Stimulated activated CD4-positive, alpha-beta T cell treated with anti-CD3 and anti-CD28 coated beads, Interleukin-2, amount 100 ng/mL, for 24 hours (primary cell): ENCODE measurements at places on chromosomes 12 and 14.
A peak's percentile ranks its signal among the peaks of the same experiment; 100 is the strongest.

DNA sequence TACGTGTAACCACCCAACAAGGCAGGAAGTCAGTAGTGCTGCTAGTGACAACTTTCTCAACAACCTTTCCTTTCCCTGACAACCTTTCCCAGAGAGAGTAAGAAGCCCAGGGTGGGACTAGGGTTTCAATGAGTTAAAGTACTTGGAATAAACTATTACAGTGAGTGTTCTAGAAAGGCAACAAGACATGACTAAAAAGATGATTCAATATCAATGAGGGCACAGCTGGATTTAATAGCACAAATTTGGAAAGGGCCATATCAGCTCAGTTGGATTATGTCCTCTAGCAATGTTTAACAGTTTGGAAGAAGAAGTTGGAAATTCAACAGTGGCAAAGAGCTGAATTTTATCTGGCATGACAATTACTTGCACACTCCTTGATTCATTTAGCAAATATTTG, 90.4 kb upstream of the GRIN2B start:
- no peak for DNase-seq

- DNase-seq, result no peak
These were observed 18.8 kb downstream of the TNFAIP2 start for GRCh38 chr14:103142026-103142425.

GRCh38 chr12:7361265-7361664, 57.4 kb downstream of the ACSM4 start:
- no peak for DNase-seq

GRCh38 chr14:27236601-27237000, 638.8 kb upstream of the NOVA1 start:
- no peak for DNase-seq

- no peak for DNase-seq
These were observed 4.5 kb downstream of the USP30 start for GRCh38 chr12:109056891-109057290.

- DNase-seq, result no peak
These were observed 65.0 kb upstream of the ASPG start for GRCh38 chr14:104020471-104020870.

DNA sequence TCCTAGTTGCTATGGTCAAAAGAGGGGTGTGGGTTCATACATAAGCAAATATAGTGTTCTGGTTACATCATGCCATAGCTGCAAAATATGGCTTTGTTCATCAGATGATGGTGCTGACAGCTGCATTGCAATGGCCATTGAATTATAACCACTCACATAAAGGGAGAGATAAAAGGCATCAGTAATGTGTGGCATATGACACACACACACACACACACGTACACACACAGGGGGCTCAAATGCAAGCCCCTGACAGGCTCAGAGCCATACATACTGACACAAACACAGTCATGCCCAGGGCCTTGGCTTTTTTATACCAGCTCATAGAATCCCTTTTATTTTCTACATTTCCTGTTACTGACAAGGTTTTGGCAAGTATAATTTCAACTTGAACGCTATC, 698.9 kb downstream of the BCL11B start:
- DNase-seq, result no peak

GRCh38 chr14:68333262-68333661, 459.6 kb downstream of the ZFP36L1 start:
- DNase-seq, result no peak

GRCh38 chr12:26277506-26278246, 82.3 kb downstream of the SSPN start:
- DNase-seq, result no peak

- peak; percentile 22 for DNase-seq
These were observed 6.4 kb upstream of the RABGGTA start for GRCh38 chr14:24277606-24278321.

- DNase-seq, result no peak
These were observed 214.2 kb downstream of the CACNA1C start for GRCh38 chr12:2266666-2267620.

GRCh38 chr12:124770728-124771127, 92.9 kb downstream of the SCARB1 start:
- DNase-seq, result no peak

DNA sequence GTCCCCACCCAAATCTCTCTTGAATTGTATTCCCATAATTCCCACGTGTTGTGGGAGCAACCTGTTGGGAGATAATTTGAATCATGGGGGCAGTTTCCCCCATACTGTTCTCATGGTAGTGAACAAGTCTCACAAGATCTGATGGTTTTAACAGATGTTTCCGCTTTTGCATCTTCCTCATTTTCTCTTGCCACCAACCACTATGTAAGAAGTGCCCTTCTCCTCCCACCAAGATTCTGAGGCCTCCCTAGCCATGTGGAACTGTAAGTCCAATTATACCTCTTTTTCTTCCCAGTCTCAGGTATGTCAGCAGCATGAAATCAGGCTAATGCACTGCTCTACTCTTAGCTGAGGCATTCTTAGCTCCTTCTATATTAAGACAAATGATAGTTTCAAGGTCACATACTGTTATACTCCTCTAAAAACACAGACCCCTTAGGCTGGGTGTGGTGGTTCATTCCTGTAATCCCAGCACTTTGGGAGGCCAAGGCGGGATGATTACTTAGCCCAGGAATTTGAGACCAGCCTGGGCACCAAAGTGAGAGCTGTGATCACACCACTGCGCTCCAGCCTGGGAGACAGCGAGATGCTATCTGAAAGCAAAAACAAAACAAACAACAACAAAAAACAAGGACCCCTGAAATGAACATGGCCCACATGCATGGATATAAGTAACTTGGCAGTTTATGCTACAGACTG, 3.6 kb downstream of the SCAF11 start:
- no peak for DNase-seq

GRCh38 chr14:55777877-55778276, 197.9 kb downstream of the KTN1 start:
- no peak for DNase-seq

GRCh38 chr12:127273626-127274025, 993.3 kb upstream of the TMEM132C start:
- DNase-seq, result no peak

- peak; percentile 83 for DNase-seq
These were observed 44.7 kb upstream of the FBRSL1 start for GRCh38 chr12:132444957-132445883.

- DNase-seq, result no peak
These were observed 6.1 kb downstream of the HOXC5 start for GRCh38 chr12:54038871-54039414.

DNA sequence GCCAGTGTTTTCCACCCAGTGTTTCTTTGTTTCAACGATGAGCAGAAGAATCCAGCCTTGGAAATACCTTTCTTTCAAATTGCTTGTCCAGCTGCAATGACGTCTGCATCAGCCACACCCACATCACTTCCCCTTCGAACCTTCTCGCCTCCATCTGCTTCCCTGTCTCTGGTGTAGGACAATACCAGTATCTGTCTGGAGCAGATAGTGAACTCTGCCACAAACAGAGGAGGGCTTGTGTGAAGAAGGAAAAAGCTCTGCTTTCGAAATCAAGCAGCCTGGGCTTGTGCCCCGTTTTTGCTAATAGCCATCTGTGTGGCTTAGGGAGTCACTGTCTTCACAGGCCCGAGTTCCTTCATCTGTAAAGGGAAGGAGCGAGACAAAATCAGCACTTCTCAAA, 415.4 kb downstream of the ZFP36L1 start:
- DNase-seq, result no peak

GRCh38 chr14:96069421-96069820, 30.3 kb downstream of the C14orf132 start:
- no peak for DNase-seq

DNA sequence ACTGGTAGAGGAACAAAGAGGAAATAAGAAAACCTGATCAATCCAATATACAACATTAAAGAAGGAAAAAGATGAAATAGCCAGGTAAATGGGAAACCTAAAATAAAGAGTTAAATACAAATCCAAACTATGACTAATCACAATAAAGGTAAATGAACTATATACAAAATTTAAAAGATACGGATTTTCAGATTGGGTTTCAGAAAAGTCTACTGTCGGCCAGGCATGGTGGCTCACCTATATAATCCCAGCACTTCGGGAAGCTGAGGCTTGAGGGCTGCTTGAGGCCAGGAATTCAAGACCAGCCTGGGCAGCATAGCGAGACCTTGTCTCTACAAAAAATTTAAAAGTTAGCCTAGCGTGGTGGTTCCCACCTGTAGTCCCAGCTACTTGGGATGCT, 39.9 kb upstream of the CHGA start:
- no peak for DNase-seq

GRCh38 chr14:100033347-100034075, 31.7 kb upstream of the EVL start:
- DNase-seq, result no peak

DNA sequence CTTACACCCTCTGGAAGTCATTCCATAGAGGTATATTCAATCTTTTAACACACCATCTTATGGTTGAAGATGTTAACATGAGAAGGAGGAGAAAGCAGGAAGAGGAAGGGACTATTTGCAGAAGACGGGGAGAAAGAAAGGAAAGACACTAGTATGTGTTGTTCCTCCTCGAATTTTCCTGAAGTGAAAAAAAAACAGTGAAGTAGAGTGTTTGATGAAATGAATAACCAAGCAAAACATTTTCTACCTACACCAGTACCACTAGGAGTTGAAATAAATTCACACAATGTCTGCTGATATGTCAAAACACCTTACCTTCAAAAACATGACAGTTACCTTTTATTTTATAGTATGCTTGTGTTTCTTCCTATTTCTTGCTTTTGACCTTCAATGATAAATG, 1.4 kb upstream of the CNOT2 start:
- DNase-seq, result no peak

GRCh38 chr14:79137045-79137430, 966.9 kb downstream of the NRXN3 start:
- DNase-seq, result no peak

- no peak for DNase-seq
These were observed 257.3 kb upstream of the LRFN5 start for GRCh38 chr14:41349289-41349910.

- DNase-seq, result no peak
These were observed 35.2 kb upstream of the LHX5 start for GRCh38 chr12:113506867-113507266.

- DNase-seq, result no peak
These were observed 215.4 kb upstream of the PRICKLE1 start for GRCh38 chr12:42804928-42805327.

GRCh38 chr14:75835156-75835725, 146.6 kb downstream of the TGFB3 start:
- no peak for DNase-seq

GRCh38 chr12:60308366-60308991, 712.6 kb downstream of the SLC16A7 start:
- DNase-seq, result no peak

- no peak for DNase-seq
These were observed 267.7 kb upstream of the G2E3 start for GRCh38 chr14:30291216-30291615.

- DNase-seq, result no peak
These were observed 27.6 kb downstream of the ETFBKMT start for GRCh38 chr12:31687101-31687527.

- DNase-seq, result no peak
These were observed 25.3 kb upstream of the TMEM106C start for GRCh38 chr12:47938093-47938492.

DNA sequence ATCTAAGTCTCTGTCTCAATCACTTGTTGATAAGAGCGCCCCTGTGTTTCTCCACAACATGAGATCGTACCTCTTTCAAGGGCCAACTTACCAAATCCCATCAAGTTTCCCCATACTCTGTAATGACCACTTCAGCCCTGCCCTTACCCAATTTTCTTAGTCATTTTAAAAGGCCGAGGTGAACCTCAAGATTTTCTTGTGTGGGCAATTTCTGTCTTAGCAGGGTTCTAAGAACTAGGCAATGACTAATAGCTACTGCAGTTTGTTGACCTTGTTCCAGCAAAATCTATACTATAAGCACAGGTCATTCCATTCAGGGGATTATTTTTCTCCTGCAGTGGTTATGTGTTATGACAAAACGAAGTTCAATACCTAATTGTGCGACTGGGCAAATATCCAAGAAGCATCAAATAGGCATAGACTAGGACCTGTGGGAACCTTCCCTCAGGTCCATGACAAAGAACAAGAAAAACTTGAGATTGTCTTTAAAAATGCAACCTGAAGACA, 359.8 kb downstream of the PCNX1 start:
- DNase-seq, result no peak

DNA sequence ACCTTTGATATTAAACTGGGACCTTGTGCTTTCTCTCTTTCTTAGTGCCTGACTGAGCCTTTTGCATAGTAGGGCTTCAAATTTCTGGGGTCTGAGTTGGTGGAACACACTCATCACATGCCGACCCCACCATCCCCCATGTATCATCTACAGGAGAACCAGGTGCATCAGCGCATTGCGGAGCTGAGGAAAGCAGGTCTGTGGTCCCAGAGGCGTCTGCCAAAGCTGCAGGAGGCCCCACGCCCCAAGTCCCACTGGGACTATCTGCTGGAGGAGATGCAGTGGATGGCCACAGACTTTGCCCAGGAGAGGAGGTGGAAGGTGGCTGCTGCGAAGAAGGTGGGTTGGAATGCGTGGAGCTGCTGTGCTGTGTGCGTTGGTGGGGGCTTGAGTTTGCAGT, 37.8 kb downstream of the EP400 start:
- DNase-seq, result no peak

DNA sequence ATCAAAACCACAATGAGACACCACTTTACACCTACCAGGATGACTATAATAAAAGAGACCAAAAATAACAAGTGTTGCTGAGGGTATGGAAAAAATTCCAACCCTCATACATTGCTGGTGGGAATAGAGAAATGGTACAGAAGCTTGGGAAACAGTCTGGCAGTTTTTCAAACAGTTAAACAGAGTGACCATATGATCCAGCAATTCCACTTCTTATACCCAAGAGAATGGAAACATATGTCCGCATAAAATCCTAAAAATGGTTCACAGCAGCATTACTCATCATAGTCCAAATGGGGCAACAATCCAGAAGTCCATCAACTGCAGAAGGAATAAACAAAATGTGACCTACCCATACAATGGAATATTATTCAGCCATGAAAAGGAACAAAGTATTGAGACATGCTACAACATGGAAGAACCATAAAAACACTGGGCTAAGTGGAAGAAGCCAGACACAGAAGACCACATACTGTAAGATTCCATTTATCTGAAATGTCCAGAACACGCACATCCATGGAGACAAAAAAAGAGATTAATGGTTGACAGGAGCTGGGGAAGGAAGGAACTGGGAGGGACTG, 44.5 kb downstream of the CHGA start:
- DNase-seq, result no peak

- DNase-seq, result no peak
These were observed 327.5 kb upstream of the RTL1 start for GRCh38 chr14:101230851-101231550.

- no peak for DNase-seq
These were observed 323.0 kb downstream of the FLRT2 start for GRCh38 chr14:85852906-85853305.
